ENCODE measurements at places on chromosomes 6 and 20.

DNA sequence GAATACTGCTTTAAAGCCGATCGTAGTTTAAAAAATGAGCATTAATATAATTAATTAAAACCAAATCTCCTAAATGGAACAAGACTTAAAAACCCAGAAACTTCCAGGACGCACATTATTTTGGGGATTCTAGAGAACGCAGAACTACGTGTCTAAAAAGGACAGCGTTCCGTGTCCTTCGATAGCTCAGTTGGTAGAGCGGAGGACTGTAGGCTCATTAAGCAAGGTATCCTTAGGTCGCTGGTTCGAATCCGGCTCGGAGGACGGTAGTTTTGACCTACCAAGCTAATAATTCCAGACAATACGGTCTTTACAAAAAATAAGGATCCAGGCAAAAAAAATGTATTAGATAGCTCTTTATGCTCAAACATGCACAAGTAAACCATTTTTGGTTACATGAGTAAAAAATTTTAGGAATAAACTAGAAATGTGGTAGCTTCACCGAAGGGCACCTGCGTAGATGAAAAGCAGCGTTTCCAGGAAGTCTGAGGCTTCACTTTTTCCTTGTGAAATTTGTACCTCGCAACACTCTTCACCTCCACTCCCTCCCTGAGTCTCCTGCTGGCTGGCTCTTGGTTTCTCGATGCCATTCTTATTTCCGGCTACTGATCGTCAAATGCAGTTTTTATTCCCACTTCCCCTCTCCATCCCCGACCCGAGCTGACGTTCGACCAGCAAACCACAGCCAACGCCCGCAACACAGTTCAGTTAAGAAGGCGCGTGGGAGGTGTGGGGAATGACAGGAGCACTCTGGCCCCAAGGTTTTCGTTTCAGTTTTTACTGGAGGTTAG is 19.6 kb upstream of the ABT1 start:
- DNase-seq: peak; percentile 76

DNA sequence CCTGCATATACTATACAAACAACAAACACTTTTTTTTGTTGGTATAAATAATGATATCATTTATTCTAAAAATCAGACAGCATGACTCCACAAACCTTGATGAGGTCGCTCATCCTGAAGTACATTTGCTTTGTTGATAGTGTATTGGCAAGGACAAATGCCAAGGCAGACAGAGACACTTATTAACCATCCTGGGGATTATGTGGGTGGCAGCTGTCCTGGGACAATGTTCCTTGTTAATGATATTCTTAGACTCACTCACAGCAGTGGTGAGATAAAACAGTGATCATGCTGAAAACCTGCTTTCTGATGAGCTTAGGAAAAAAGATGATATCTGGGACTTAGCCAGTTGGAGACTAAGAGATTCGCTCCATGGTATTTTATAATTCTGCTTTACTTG is 85.4 kb upstream of the OGFRL1 start:
- no peak for DNase-seq

- no peak for DNase-seq
Observed at GRCh38 chr6:128156321-128157111, 255.7 kb upstream of the THEMIS start.

- no peak for DNase-seq
Observed at GRCh38 chr6:43283905-43284304, 14.2 kb upstream of the SLC22A7 start.

DNA sequence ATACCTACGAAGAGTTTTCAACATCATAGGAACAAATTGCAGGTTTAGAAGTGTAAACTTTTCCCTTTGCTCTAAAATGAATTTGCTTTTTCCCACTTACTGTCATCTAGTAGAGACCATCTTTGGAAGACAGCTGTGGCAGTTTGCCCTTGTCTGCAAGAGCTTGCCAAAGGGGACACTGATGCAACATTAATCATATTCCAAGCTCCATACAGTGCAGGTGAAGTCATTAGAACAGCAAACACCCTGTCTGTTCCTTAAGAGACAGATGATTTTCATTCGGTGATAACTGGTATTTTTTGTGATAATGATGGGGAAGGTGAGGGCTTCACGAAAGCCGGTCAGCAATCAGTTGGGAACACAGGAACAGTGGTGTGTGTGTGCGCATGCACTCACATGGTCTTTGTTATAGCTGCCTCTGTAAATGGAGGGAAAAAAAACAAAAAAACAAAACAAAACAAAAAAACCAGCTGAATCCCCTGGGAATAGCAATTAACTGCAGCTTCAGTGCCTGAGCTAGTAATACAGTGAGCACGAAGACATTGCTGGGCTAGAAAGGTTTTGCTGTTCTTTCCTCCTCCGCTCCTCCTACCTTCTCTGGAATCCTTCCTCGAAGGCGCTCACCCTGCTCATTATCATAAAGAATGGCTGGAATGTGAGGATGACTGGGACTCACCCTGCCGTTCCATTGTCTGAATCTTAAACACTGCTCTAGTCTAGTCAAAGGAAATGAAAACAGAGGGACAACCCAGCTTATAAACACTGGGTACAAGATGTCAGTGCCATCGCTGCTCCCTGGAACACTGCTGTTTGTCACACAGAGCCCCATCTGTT is 35.2 kb upstream of the KIF13A start:
- DNase-seq: peak; percentile 88

- DNase-seq: peak; percentile 49
Observed at GRCh38 chr6:35468980-35469750, 964 bp downstream of the RPL10A start.

- DNase-seq: no peak
Observed at GRCh38 chr6:105794870-105795269, 291.3 kb upstream of the PRDM1 start.

DNA sequence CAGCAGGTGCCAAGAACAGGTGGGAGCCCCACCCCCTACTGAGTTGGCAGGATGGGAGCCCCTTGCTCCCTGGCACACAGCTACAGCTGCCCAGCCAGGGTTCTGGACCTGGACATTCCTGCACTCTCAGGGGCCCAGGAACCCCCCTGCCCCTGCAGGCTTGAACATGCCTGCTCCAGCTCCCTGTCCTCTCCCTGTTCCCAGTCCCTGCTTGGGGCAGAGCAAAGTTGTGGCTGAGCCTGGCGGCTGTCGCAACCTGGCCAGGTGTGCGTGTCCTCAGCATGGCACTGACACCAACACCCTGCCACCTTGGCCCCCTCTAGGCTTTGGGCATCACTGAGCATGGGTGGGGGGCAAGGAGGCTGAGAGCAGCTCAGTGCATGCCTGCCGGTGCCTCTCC is 491.2 kb upstream of the NOX3 start:
- DNase-seq: no peak

DNA sequence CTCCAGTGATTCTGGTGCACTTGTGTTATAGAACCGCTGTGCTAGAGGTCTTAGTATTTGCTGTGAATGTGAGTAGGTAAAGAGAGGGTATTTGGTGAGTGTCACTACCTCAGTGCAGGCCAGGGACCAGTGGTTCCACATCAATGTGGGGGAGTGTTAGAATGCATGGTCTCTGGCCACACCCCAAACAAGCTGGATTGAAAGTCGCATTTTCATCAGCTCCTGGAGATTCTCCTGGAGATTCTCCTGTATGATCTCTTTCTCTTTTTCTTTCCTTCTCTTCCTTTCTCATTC is 26.8 kb upstream of the BCAS1 start:
- DNase-seq: no peak

DNA sequence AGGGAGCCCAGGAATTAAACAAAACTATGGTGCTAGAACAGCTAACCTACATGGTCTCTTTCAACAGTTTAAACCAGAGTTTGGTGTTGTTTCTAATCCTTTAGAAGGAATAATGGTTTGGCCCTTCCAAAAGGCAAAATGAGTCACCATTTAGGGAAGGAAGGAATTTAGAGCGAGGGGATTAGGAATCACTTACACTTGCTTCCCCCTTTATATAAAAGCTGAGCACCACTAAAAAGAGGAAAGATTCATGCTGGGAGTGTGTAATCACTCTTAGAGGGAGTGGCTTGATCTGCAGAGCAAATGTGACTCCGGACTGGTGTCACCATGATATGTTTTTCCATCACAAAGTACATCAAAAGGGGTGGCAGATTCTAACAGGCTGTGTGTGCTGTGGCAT is 63.6 kb downstream of the F13A1 start:
- DNase-seq: peak; percentile 27

- no peak for DNase-seq
Observed at GRCh38 chr20:3126527-3126859, 33.2 kb downstream of the FASTKD5 start.

GRCh38 chr6:83417880-83418663 is 12.8 kb downstream of the ME1 start:
- DNase-seq: peak; percentile 67

DNA sequence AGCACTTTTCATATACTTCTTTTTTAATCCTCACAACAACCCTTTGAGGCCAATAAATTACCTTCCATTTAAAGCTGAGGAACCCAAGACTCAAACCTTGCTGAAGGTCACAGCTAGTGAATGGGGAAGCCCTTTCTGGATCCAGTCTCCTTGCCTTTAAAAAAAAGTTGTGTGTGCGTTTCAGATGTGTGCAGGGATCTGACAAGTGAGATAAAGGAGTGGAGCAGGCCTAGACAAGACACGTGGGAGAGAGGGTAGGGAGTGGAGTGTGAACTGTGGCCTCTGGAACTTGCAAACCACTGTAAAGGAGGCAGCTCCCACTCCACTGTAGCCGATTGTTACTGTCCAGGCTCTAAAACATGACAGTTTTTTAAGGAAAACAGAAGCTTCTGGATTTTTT is 1.9 kb downstream of the KLHL32 start:
- DNase-seq: no peak

- no peak for DNase-seq
Observed at GRCh38 chr6:19806971-19807396, 30.2 kb upstream of the ID4 start.

GRCh38 chr6:45772886-45773495 is 242.7 kb downstream of the CLIC5 start:
- DNase-seq: peak; percentile 42

DNA sequence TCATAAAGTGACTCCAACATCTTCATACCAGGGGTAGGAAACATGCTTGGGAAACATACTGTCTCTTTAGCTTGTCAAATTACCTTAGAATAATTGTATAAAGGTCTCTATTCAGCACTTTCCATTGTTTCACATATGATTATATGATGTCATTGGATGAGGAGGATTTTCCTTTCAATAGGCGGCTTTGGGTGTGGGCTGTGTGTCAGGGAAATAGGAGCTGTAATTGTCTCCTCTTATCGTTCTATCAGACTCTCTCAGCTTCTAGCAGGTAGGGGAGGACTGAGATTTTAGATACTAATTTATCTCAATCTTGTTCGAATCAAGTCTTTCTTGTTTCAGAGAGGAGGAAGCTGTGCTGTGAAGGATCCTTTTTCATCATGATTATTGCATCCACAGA is 179.4 kb upstream of the OLIG3 start:
- DNase-seq: no peak

GRCh38 chr6:85129881-85130280 is 320.0 kb upstream of the NT5E start:
- no peak for DNase-seq

DNA sequence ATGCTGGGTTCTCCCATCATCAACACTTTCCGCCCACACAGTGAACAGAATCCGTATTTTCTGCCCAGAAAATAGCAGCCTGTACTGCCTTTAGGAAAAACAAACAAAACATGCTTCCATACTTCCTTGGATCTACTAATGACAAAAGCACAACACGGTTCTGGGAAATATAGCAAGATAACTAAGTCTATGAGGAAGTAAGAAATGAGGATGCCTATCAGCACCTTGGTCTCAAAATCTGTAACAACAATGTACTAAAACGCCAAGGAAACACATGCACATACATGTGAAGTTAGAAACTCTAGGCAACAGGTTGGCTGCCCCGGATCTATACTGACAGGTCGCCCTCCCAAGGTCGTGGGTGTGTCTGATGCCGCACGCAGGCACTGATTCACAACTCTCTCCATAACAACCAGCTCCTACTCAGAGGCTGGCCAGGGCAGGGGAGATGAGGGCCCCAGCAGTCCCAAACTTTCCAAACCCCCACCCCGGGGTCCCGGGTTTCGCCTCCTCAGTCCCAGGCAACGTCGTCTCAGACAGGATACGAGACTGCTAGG is 710 bp downstream of the BTBD9 start:
- peak; percentile 63 for DNase-seq

DNA sequence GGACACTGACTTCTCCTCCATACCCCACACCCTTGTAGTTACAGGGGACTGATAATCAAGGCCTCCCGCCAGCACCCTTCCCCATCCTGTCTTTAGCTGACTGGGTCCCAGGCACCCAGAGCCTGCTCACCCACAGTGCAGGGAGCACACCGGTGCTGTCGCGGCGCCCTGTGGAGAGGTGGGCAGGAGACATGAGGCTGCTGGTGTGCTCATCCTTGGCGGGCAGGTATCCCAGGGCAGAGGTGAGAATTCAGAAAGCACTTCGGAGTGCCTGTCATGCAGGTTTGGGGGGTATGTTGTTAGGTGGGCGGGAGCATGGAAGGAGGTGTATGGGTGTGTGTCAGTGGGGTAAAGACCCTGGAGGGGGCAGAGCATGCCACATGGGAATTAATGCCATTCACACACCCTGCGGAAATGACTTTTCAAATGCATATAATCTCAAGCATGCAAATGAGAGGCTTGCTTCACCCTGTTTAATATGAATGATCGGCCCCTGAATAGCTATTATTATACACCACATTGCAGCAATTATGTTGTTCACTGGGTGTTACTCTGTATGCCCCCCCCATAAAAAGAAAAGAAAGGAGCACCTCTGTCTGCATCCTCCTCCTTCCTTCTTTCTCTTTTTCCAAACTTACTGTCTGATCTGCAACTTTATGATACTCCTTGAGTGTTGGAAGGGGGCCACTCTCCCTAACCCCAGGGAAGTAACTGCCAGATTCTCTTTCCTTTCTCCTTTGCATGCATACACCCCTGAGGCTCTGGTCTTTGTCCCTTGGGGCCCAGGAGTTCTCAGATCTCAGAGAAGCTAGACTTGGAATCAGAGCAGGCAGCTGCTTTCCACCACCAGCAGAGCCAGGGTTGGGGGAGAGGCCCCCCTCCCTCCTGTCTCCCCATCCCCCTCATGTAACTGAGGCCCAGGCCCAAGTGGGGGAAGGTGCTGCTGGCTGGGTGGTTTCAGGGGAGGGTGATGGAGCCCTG is 16.0 kb downstream of the FOXP4 start:
- DNase-seq: no peak

GRCh38 chr6:24079076-24079475 is 46.9 kb upstream of the NRSN1 start:
- DNase-seq: no peak

- DNase-seq: no peak
Observed at GRCh38 chr6:56328728-56329090, 81.3 kb upstream of the COL21A1 start.

- DNase-seq: no peak
Observed at GRCh38 chr6:43893073-43893472, 123.1 kb downstream of the VEGFA start.

GRCh38 chr6:26336355-26337198 is 28.4 kb upstream of the BTN3A2 start:
- peak; percentile 29 for DNase-seq
